ENCODE measurements at places on chromosomes 7 and 10. TPM values are rescaled to one million over a fixed set of nuclear protein-coding genes. Genes with fewer than 3 reads are reported as not detected.

- DNase-seq: no peak
These were observed 86.3 kb upstream of the NFE2L3 start for GRCh38 chr7:26065652-26066051.

DNA sequence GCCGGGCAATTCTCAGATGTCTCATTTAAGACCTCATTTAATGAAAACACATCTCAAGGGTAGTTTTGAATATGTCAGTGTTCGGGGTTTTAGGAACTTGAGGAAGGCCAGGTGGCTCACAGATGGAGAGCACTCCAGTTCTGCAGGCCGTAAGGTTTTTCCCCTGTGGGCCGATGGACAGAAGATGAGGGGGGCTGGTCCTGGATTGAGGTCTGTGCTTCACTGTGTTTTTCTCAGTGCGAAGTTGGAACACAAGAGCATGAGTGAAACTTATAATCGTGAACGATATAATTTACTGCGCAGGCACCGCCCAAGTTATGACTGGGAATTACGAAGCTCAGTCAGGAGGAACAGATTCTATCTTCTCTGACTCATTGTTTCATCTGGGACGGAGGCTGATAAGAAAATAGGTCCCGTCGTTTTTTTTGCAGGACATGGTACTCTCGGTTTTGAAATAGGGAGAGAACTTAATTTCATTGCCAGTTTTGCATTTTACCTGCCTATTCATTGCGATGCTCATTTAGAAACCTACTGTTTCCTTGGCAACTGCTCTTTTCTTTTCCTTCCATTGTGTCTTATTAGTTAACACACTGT is 591.0 kb upstream of the PFKP start:
- no peak for DNase-seq

DNA sequence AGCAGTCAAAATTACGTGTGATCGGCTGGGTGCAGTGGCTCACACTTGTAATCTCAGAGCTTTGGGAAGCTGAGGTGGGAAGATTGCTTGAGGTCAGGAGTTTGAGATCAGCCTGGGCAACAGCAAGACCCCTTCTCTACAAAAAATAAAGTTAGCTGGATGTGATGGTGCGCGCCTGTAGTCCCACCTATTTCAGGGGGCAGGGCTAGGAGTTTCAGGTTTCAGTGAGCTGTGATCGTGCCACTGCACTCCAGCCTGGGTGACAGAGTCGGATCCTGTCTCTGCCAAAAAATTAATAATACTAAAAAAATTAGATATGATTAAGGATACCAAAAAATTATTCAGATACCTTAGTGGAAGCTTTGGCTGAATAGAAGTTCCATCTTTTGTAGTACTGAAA is 136.4 kb downstream of the SDK1 start:
- DNase-seq: no peak

- peak; percentile 83 for DNase-seq
These were observed 35.0 kb upstream of the SRI start for GRCh38 chr7:88254721-88255424.

DNA sequence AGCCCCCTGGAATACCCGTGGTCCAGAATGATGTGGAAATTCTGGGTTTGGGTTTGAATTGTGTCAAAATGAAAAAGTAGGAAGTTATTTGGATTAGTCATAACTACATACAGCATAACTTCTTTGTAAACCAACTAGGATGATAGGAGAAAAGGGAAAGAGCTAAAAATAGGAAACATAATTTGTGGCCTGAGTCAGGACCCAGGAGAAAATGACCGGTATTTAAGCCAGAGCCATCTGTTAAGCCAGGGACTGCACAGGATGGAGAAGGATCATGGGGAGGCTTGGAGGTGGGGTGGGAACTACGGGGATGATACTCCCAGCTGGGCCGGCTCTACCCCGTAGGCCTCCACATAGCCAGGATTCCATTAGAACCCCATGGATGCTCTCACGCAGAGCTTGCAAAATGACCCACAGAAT is 98.6 kb downstream of the MYOF start:
- DNase-seq: no peak

Gene HDAC9
- total RNA-seq: 25.7 TPM

GRCh38 chr7:87960239-87960638 is 26.2 kb downstream of the ADAM22 start:
- DNase-seq: no peak

DNA sequence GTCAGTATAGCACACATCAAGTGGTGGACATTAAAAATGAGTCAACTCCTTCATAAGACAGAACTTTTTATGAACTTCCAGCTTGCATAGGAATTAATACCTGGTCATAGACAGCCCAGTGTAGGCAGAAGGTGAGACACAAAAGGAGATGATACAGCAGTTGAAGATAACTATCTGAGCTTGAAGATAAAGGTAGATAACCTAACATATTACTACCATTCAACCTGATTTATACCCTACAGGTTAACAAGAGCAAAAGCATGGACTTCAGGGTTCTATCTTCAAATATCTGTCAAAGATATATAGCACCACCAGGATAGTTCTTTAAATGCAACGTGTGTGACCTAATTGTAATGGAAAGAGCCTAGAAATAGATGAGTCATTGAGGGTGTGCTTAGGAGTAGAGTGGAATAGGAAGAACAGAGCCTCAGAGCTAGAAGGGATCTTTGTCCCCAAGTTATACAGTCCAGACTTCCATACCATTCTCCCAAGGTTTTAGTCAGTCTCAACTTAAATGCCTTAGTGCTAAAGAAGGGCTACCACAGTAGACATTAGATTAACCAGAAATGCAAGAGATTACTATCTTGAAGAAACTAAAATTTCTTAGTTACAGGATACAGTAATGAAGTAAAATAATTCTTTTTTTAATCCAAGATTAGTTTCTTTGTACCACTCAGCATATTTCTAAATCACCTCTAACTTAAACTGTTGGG is 9.2 kb downstream of the ZNF800 start:
- DNase-seq: no peak

DNA sequence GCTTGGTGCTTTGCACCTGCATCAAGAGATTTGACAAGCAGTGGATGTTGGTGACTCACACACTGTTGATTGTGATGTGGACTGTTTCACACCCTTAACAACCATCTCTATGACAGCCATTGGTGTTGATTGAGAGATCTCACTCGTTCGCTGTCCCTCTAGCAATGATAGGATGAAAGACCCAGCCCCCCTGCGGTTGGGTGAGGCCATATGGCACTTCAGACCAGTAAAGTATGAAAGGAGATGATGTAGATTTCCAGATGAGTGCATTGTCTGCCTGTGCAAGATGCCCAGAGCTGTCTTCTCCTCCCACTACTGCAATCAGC is 138.7 kb upstream of the PRR15 start:
- no peak for DNase-seq

GRCh38 chr7:137073571-137074325 is 205.3 kb downstream of the CHRM2 start:
- DNase-seq: no peak

Gene HMX3
- total RNA-seq: not detected

Gene UBE2H
- total RNA-seq: 58.7 TPM

Gene RBM17
- 48.2 TPM for total RNA-seq

GRCh38 chr10:126250527-126251310 is 137.6 kb downstream of the ADAM12 start:
- DNase-seq: no peak

- no peak for DNase-seq
These were observed 1169.9 kb downstream of the NXPH1 start for GRCh38 chr7:9603291-9603690.

Gene OR13A1
- total RNA-seq: not detected

- no peak for DNase-seq
These were observed 167.9 kb downstream of the NEURL1 start for GRCh38 chr10:103661198-103661950.

DNA sequence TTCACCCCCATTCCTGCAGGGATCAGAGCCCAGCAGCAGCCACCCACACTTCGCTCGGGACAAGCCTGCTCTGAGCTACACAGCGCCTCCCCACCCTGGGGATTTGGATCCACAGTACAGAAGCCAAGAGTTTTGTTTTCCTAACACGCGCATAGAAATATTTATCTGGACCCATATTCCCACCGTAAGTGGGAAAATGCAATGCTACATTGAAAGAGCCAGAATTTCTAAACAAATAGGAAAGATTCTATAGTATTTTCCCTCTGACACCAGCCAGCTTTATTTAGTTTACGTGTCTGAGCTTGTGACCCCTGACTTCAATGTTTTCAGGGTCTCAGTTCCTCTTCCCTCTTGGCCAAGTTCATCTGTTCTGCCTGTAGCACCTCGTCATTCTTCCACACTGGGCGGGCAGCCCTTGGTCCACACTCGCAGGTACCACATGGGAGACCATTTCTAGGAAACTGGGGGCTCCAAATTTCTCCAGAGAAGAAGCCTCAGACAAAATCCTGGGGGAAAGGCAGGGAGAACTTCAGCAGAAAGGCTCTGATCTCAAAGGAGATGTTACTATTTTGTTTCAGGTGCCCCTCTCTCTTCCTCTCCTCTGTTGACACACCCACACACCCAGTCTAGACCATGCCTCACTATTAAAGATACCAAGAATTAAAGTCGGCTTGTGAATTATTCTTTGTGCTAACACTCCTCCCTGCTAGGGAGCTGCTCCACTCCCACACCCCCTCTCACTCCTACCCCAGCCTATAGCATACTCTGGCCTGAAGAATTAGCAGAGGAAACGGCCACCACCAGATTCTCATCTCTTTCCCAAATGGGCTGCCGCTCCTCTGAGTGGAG is 116.0 kb upstream of the PCGF5 start:
- no peak for DNase-seq

GRCh38 chr10:33412653-33413361 is 78.3 kb upstream of the NRP1 start:
- peak; percentile 84 for DNase-seq

Gene CRHR2
- not detected for total RNA-seq

Gene FRAT1
- total RNA-seq: 1.1 TPM

Gene C1GALT1
- 34.9 TPM for total RNA-seq

DNA sequence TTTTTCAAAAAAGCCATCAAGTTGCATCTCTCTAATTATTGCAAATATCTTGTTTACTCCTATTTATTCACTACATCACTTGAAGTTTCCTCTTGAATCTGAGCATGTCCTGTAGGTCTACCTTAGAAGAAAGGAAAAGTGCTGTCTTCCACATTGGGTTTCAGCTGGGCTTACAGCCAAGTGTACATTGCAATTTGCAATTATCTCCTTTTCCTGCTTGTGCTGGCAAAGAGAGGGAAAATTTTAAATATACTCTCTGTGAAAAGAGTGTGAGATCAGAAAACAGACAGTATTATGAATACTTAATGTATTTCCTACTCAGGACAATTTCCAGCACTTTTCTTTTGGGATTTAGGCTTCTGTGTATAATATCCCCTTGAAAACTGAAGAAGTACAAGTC is 839.7 kb downstream of the CNTNAP2 start:
- no peak for DNase-seq

DNA sequence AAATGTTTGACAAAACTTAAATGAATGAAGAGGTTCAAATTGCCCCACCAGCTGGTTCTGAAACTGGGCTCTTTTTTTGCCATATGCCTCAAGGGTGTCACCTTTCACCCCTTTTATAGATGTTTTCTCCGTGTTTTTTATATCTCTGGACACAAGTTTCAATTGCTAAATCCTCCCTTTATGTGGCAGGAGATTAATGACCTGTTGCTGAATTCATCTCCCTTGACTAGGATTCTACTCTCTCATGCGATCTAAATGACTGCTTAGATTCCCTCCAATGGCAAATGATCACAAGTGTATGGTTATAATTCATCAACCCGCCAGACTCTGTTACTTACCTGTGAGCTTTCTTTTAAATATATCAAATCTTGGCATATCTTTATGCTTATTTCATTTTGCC is 677.0 kb upstream of the POT1 start:
- no peak for DNase-seq

GRCh38 chr7:71325151-71325550 is 193.2 kb downstream of the GALNT17 start:
- DNase-seq: no peak

GRCh38 chr10:113993489-113993991 is 50.1 kb upstream of the ADRB1 start:
- DNase-seq: no peak

- DNase-seq: no peak
These were observed 715.7 kb downstream of the GRID1 start for GRCh38 chr10:85650791-85651496.

DNA sequence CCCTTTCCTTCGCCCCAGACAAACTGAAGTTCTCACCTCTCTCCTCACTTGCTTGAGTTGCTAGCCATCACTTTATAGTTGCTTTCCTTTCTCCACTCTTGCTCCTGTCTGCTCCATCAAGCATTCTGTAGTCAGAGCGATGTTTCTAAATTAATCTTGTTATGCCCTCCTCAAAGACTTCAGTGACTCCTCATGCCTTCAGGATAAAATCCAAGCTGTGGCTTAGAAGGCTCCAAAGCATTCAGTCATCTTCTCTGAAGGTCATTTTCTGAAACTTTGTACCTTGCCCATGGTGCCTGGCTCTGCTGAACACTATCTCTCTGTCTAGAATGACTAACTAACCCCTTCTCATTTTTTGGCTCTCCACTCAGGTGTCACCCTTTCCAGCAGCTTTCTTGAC is 222.4 kb upstream of the GRB10 start:
- DNase-seq: no peak
